ENCODE measurements at places on chromosomes 6 and 20.

DNA sequence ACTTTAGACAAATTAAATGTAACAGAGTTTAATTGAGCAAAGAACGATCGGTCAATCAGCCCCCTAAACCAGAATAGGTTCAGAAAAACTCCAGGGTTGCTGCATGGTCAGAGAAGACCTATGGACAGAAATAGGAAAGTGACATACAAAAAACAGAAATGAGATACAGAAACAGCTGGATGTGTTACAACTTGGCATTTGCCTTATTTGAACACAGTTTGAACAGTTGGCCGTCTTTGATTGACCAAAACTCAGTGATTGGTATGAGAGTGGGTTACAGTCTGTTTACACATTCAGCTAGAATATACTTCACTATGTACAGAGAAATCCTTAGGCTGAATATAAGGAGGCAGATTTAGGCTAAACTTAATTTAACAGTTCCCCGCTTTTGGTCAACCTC is 19.9 kb downstream of the SRSF6 start:
- DNase-seq = no peak

DNA sequence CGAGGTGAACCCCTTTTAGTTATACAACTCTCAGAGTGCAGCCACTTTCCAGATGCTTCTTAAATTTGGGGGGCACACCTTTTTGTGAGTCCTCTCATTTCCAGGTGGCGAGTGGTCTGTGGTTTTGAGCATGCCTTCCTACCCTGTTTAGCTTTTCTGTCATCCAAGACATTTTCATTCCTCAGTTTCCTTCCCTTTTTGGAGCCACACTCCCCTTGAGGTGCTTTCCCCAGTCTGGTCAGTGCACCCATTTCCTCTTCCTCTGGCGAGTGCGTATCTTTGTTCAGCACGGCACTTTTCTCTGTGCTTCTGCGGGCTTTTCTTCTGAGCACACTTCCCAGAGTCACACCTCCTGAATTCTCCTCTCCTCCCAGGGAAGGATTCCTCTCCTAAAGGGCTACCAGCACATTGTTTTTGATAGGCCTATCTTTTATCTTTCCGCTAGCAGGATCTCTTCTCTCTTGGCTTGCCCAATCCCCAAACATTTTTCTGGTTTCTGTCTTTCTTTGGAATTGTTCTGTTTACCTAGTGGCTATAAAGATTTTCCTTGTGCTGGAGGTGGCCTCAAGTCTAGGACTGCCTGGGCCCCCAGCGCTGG is 1.4 kb downstream of the PHF20 start:
- peak; percentile 18 for DNase-seq

DNA sequence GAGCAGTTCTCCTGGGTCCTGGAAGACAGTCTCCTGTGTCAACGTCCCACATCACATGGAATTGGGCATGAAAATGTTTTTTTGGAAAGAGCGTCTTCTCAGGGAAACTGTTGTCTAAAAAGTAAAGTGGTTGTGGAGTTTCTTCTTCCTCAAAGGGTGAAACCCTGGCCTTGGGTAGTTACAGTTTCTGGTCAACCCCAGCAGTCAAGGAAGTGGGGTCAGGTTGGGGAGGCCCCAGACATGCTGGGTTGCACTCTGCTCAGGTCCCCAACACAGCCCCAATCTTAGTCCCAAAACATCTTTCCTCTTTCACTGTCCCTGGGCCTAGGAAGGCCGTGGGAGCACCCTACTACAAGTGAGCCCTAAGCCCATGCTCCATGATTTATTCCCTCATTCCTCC is 996 bp upstream of the NFKBIE start:
- no peak for DNase-seq

DNA sequence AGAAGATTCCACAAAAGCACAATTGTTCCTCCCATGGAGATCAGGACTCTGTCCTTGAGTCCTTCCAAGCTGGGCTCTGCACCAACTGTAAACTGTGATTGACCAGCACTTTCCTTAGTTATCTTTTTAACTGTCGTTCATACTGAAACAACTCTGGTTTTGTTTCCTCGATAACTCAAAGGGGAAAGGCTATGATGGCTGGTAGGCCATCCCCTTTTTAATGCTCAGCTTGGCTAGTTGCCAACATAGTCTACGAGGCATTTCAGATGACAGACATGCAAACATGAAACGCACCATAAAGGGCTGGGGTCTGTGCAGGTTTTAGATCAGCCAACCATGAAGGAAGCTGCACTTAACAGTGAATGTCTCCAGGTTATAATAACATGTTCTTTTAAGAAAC is 497.1 kb upstream of the ARID1B start:
- DNase-seq = no peak

DNA sequence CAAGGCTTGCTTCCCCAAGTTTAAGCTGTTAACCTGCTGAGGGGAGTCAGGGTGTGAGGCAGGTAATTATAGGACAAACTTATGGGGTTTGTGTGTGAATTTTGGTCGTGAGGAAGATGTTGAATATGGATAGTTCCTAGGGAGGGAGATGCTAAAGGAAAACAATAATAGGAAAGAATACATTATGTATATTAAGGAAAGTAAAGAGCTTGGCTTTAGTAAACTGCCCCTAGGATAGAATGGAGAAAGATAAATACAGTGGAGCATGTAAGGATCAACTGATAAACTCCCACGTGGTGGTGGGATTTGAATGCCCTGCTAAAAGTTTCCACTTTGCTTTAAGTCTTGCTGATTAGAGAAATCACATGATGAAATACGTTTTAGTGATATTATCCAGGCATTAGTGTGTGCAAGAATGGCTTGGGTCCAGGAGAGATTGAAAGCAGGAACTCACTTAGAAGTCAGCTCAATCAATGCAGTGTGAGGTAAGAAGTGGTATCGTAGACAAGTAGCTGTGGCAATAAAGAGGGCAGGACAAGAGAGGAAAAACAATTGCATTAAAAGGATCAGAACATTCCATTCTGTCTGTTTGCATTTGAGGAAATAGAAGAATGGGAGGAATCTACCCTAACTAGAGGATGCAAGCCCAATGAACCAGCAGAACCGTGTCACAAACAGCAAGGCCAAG is 52.5 kb downstream of the RPS12 start:
- no peak for DNase-seq

DNA sequence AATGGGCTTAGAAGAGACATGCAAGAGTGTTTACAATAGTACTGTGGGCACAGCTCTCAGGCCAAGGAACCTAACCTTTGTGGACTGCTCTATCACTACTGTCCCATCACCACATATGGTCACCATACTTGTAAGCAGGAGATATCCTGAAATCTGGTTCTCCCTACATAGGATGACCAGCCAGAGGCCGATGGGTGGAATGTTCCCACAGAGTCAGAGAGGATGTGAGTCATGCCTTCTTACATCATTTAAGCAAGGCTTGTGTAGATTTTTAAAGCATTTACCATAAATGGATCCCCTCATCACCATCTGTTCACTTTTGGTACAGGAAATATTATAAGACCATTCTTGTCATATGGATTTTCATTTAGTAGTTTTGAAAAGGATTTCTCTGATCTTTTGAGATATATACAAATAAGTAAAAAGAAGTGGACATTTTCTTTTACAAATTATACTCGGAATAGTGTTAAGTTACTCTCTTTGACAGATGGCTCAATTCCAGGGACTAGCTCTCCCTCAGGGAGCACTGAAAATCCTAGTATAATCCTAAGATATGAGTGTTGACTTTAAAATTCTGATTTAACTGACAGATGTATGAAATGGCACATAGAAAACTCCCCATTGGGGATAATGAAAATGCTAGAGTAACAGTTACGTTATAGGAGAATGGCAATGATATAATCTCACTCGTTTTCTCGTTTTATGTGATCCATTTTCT is 6.6 kb downstream of the HTR1B start:
- no peak for DNase-seq

DNA sequence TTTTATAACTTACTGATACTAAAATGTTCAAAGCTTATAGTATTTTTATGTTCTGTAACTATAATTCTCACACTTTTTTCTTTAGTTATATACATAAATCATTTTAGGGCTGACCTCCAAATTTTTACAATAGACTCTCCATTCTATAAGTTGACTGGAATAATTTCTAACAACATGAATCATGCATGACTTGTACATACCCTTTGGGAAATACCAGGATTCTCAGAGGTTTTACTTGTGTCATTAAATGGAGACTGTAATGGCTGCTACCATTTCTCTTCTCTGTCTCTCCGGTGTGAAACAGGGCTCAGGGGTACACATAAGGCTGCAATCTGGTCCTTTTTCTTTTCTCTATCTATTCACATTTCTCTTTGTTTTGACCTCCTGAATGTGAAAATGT is 222.2 kb upstream of the FLRT3 start:
- no peak for DNase-seq

DNA sequence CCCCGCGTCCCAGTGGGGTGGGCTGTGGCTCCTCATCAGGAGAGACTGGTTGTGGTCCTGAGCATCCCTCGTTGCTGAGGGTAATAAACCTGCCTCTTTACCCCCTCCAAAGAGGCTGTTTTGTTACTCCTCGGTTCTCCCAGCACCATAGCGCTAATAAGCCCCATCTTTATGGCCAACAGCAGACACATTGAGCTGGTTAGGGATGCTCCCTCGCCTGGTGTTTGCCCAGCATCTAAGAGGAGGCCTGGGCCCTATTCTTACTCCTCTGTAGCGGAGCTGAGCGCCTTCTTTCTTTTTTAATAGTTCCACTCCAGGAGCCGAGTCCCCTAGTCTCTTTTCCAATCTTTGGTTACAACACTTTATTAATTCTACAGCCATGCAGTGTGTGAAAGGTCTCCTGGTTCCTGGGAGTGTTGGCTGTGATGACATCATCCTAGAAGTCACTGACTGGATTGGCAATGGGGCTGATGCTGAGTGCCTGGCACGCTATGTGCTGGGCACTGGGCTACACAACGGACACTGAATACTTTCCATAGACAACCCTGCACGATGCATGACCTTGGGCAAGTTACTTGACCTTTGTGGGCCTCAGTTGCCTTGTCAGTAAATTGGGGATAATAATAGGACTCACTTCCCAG is 50.6 kb upstream of the CCDC167 start:
- no peak for DNase-seq

DNA sequence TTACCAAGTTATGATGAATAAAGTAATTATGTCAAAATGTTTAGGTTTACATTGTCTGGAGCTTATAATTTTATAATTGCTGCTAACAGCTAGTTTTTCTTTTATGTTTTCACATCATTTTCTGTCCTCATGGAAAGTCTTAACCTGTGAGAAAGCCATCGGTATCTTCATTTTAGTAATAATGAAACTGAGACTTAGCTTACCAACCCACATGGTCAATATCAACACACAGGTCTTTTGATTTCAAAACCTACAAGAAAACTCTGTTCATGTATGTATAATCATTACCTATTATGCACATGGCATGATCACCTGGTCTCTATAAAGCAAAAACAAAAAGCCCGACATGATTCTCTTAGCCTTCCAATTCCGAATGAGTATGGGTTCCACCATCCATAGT is 61.9 kb downstream of the KCNQ5 start:
- DNase-seq = no peak

GRCh38 chr20:59955131-59955796 is 3.0 kb upstream of the CDH26 start:
- DNase-seq = no peak

- DNase-seq = peak; percentile 66
Measured at GRCh38 chr20:23606652-23607049, 934 bp upstream of the CST9 start.

DNA sequence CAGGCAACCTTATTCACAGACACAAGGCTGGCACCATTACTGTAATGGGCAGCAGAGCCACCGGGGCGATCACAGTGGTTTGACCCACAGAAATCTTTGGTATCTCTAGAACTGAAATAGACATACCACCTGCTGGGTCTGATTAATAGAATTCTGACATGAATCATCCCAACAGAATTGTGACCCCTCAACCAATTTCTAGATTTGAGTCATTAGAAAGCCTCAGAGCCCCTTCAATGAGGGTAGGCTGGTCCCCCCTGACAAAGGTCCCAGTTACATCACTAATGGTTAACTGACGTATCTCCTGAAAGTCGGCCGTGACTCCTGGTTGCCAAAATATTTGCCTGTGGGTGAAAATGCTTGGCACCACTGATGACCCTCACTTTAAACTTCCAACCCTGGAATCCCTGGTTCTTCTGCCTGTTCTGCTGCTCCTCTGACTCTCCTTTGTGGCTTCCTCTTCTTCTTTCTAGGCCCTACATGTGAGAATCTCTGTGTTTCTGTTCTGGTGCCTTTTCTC is 124.9 kb upstream of the ARID1B start:
- DNase-seq = no peak

GRCh38 chr6:42316981-42317380 is 99.3 kb upstream of the MRPS10 start:
- no peak for DNase-seq

DNA sequence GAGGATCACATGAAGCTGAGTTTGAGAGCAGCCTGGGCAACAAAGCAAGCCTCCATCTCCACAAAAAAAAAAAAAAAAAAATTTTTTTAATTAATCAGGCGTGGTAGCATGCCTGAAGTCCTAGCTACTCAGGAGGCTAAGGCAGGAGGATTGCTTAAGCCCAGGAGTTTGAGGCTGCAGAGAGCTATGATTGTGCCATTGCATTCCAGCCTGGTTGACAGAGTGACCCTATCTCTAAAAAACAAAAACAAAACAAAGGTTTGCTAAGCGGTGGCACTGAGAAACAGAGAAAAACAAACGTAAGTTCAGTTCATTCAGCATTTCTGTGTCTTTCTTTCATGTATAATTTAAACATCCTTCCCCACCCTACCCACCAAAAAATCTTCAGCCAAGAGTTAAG is 78.4 kb downstream of the ANKS1A start:
- DNase-seq = no peak

- no peak for DNase-seq
Measured at GRCh38 chr20:23201658-23202057, 115.5 kb upstream of the CD93 start.

- no peak for DNase-seq
Measured at GRCh38 chr20:45405571-45406259, 2.4 kb upstream of the DBNDD2 start.

DNA sequence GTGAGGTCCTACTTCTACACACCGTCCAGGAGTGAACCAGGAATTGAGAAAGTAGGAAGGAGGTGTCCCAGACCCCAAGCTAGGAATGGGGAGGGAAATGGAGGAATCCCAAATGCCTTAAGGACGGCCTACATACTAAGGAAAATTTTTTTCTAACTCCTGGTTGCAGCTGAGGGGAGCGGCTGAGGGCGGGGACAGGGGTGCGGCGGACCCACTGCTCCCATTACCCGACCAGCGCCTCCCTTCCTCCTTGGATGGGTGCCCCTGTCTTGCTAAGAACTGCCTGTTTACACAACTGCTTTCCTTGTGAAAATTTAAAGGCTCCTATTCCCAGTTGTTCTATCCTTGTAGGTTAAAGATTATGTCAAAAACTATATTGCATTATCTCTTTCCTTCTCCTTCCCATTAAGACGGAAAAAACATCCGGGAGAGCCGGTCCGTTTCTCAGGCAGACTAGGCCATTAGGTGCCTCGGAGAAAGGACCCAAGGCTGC is 699 bp upstream of the HSPA1B start:
- peak; percentile 58 for DNase-seq

DNA sequence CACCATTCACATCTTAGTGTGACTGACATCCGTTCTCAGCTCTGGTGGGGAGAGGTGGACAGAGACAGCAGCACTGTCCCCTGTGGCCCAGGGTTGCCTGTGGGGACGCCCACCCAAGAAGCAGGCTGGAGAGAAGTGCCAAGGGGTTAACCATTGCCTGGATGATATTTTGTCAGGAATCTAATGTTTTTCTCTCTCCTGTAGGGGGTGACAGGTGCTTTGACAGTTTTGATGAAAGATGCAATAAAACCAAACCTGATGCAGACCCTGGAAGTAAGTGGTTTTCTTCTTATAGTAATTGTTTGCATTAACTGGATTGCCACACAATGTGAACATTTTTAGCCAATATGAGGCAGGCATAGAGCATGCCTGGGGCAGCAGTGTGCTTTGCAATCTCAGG is 99.3 kb downstream of the MTHFD1L start:
- no peak for DNase-seq

All from stimulated activated CD4-positive, alpha-beta T cell treated with anti-CD3 and anti-CD28 coated beads, Interleukin-2, amount 100 ng/mL, for 24 hours (primary cell).